HT1080 (cell line): ENCODE measurements at places on chromosomes 6 and 20. TPM values are rescaled to one million over a fixed set of nuclear protein-coding genes. Genes with fewer than 3 reads are reported as not detected.

Gene HLA-G
- not detected in 2 replicates for total RNA-seq

DNA sequence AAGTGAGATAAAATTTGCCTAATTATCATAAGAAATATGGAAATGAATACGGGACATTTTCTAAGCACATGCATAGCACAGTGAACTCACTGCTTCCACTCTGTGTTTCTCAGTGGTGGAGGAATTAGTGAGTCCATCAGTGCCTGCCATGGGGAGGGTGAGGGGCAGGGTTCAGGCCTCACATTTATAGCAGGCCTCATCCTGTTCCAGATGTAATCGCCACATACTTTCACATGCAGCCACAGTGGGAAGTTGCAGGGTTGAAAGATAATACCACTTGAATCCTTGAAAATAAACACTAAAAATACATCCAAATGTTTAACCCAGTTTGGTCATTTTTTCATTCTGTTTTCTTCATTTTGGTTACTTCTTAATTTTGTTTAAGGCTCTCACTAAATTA, 29.9 kb upstream of the ANKEF1 start:
- no peak for DNase-seq

Gene KCNB1
- total RNA-seq: 0.02 TPM in 1 of 2 replicates, not detected in the other

Gene HLA-DRB5
- total RNA-seq: not detected in 2 replicates
